Glomerular endothelial cell (primary cell): ENCODE measurements at places on chromosomes 12 and 14.

DNA sequence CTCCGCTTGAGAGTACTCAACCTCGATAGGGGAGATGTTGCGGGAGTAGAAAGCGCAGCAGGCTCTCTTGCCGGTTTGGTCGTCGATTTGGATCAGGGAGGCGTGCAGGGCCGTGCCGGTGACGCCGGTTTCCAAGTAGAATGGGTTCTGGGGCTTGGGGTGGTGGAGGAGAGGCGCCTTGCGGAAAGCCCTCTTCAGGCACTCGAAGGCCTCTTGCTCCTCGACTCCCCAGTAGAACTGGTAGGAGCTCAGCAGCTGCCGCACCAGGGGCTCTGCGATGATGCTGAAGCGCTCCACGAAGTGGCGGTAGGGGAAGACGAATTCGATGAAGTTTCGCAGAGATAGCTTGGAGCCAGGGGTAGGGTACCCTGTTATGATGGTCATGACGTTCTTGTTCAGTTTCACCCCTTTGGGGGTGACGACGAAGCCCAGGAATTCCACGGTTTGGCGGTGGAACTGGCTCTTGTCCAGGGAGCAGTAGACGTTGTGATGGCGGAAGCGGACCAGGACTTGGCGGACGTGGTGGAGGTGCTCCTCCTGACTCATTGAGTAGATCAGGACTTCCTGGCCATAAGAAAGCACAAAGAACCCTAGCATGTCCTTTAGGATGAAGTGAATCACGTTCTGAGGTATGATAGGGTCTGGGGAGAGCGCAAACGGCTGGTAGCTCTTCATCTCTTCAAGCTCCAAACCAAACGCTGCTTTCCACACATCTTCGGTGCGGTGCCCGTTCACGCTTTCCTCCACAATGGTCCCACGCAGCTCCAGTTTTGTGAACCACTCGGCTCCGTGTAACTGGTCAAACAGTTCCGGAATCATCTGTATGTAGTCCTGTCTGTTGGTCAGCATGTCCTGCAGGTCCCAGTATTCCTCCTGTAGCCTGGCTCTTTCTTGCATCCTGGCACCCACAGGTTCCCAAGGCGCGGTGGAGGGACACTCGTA is 21.2 kb downstream of the RTL1 start:
- DNase-seq, result no peak

DNA sequence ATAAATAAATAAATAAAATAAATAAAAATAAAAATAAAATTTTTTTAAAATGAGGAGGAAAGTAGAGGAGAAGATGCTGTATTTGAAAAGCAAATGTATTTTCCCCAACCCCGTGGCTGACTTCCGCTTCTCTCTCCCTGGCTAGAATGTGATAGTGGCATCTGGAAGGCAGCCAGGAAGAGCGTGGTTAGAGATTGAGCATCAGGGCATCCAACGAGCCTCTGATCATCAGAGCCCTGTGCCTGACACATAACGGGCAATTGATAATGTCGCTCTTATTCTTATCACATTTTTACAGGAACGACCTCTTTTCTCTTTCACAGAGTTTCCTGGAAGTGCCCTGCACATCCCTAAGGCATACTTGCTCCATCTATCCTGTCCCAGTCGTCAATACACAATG is 496.9 kb upstream of the TMEM132C start:
- no peak for DNase-seq

GRCh38 chr14:65170768-65171507 is 68.6 kb upstream of the MAX start:
- peak; percentile 41 for DNase-seq

- no peak for DNase-seq
These were observed 37.4 kb downstream of the TSPAN11 start for GRCh38 chr12:30963709-30964564.

GRCh38 chr12:43337571-43338444 is 214.2 kb downstream of the ADAMTS20 start:
- DNase-seq, result no peak

DNA sequence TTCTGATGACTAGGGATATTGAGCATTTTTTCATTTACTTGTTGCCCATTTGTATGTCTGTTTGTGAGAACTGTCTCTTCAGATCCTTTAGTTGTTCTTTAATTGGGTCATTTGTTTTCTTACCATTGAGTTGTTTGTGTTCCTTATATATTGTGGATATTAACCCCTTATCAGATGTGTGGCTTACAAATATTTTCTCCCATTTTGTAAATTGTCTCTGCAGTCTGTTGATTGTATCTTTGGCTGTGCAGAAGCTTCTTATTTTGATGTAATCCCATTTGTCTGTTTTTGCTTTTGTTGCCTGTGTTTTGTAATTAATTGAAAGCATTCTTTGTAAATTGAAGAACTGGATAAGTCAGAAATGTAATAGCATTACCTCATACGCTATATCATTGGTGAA is 459.1 kb upstream of the FOXG1 start:
- no peak for DNase-seq
